ENCODE measurements at places on chromosomes 11 and 22.
A peak's percentile ranks its signal among the peaks of the same experiment; 100 is the strongest.

DNA sequence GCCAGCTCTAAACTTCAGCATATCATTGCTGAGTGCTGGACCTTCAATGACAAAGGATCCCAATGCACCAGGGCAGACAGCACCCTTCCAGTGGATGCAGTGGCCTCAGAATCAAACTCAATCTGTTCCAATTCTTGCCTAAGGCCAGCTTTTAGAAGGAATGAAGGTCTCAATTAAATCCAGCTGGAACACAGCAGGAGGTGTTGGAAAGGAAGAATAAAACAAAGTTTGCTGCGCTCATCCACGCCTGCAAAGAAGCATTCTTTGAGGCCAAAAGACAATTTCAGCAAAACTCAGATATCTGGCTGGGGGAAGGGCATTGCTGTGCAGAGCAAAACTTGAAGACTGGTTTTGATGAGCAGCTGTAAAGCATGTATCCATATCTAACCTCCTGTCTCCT is 120.7 kb downstream of the CCDC81 start:
- DNase-seq = no peak
- no peaks in the 10 kb centered on the region for H3K36me3 ChIP-seq
- H3K27me3 ChIP-seq = no peaks in the 10 kb centered on the region
- H3K27ac ChIP-seq = no peak overlapping the region
- no peak overlapping the region for H3K4me3 ChIP-seq

- H3K4me1 ChIP-seq = no peaks in the 10 kb centered on the region
- H3K4me3 ChIP-seq = no peak overlapping the region
- H3K27ac ChIP-seq = no peak overlapping the region
- H3K27me3 ChIP-seq = no peaks in the 10 kb centered on the region
- DNase-seq = no peak
Measured at GRCh38 chr11:19772480-19772879, 59.8 kb downstream of the NAV2 start.

GRCh38 chr22:22770280-22770871 is 117.2 kb upstream of the IGLL5 start:
- no peaks in the 10 kb centered on the region for H3K4me1 ChIP-seq
- DNase-seq = peak; percentile 69
- no peak overlapping the region for H3K27ac ChIP-seq
- H3K4me3 ChIP-seq = no peak overlapping the region

DNA sequence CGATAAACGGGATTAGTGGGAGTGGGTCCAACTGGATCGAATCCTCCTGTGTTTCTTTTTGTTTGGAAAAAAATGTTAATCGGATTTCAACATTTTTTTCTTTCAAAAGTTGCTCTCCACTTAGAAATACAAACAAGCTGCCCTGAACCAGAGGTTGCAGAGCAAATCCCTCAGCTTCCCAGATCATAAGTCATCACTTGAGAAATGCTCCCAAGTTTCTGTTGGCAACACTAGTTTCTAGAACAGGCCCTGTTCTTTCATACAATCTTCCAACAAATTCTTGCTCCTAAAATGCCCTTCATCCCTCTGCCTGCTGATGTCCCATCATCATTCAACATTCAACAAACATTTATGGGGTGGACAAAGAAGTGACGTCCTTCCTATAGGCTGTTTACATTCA is 1.3 kb upstream of the MLC1 start:
- H3K4me1 ChIP-seq = no peaks in the 10 kb centered on the region
- H3K27ac ChIP-seq = no peak overlapping the region
- no peak for DNase-seq

GRCh38 chr22:40058265-40058664 is 63.5 kb downstream of the FAM83F start:
- no peaks in the 10 kb centered on the region for H3K27me3 ChIP-seq
- no peak overlapping the region for H3K4me3 ChIP-seq

DNA sequence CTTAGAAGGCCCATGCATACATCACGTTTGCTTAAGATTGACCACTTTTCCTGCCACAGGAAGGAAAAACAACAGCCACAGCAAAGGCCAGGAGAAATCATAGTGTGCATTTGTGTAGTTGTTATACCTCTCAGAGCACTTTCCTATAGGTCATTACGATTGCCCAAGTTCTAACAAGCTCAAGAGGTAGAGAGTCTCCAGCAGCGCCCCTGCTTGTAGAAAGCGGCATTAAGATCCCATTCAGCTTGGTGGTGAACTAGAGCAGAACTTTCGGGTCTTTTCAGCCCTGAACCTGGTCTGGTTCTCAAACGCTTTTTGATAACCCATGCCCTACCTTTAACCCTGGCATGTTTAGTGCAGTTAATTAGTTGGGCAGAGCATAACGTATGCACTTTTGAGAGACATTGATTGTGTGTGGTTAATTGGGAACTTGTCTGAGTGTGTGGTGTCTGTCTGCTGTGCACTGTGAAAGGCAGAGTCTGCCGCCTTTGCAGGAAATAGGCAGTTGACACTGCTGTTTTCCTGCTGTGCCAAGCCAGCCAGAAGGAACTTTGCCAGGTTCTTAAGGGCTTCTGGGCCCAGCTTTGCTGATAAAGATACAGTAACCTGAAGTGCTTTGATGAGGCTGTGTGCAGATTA is 109.9 kb upstream of the CLMP start:
- H3K4me1 ChIP-seq = no peaks in the 10 kb centered on the region
- H3K36me3 ChIP-seq = no peaks in the 10 kb centered on the region
- H3K4me3 ChIP-seq = no peak overlapping the region
- peaks cover 20% of the 10 kb centered on the region for H3K27me3 ChIP-seq
- no peak for DNase-seq

GRCh38 chr22:30315962-30316576 is 10.7 kb downstream of the TBC1D10A start:
- H3K27ac ChIP-seq = no peak overlapping the region
- no peaks in the 10 kb centered on the region for H3K36me3 ChIP-seq
- H3K4me3 ChIP-seq = no peak overlapping the region
- DNase-seq = no peak
- H3K27me3 ChIP-seq = no peaks in the 10 kb centered on the region
- H3K4me1 ChIP-seq = peaks cover 12% of the 10 kb centered on the region

DNA sequence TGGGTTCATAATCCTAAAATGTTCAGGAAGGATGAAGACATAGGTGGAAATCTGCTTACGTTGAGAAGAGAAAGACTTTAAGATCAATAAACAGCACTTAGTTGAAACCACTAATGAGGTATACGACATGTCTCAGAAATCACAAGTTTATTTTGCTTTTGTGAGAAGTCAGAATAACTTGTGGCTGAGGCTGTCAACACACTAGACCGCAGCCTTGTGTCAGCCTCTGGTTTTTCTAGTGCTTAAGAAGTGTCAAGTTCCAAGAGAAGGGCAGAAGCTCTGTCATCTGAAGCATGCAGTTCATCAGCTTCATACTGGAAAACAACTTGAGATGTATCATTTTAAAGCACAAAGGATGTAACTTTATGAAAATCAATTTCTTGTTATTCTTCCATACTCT is 420.9 kb downstream of the METTL15 start:
- no peak overlapping the region for H3K27ac ChIP-seq
- DNase-seq = no peak

DNA sequence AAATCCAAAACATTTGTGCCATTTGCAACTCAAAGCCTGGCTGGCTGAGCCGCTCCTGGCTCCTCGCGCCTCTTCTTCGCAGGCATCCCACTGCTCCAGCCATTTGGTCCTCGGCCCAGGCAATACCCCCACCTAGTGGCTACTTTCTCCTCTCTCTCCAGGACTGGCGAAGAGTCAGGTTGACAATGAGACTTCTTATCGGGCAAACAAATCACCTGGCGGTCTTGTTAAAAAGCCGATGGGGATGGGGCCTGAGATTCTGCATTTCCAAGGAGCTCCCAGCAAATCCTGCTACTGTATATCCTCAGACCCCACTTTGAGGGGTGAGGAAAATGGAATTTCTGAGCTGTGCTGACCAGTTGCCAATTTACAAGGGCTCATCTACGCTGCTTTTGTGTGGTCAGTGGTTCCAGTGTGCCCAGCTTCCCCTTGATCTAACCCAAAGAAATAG is 89.0 kb downstream of the ISX start:
- no peaks in the 10 kb centered on the region for H3K4me1 ChIP-seq
- DNase-seq = peak; percentile 66
- no peak overlapping the region for H3K27ac ChIP-seq
- H3K27me3 ChIP-seq = no peaks in the 10 kb centered on the region
- no peak overlapping the region for H3K4me3 ChIP-seq
- no peaks in the 10 kb centered on the region for H3K36me3 ChIP-seq

GRCh38 chr22:30492144-30492543 is 13.4 kb downstream of the SEC14L4 start:
- no peak overlapping the region for H3K27ac ChIP-seq
- no peaks in the 10 kb centered on the region for H3K4me1 ChIP-seq
- peaks cover 2% of the 10 kb centered on the region for H3K27me3 ChIP-seq
- no peak overlapping the region for H3K4me3 ChIP-seq
- H3K36me3 ChIP-seq = no peaks in the 10 kb centered on the region
- DNase-seq = no peak

GRCh38 chr11:2088746-2089535 is 50.2 kb downstream of the IGF2 start:
- no peak overlapping the region for H3K27ac ChIP-seq
- no peak for DNase-seq
- peaks cover 8% of the 10 kb centered on the region for H3K27me3 ChIP-seq
- no peak overlapping the region for H3K4me3 ChIP-seq

DNA sequence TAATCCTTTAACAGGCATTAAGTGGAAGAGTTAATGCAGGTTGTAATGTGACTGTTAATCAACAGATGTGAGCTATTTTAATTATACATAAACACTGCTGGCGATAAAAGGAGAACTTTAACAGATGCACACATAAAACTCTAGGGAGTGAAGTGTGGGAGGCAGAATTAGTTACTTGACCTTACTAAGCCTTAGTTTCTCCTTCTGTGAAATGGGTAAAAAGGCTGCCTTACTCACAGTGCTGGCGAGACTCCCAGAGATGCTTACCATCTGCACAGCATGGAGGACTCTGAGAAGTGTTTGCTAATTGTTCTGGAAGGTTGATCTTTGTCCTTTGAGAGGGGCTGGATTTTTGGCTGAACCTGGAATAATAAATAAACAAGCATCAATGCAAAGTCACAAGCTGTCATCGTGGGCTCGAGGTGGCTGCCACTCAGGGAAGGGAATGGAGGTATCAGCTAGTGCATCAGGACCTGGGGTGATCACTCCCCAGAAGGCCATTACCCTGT is 58.6 kb upstream of the MPEG1 start:
- H3K36me3 ChIP-seq = no peaks in the 10 kb centered on the region
- H3K27ac ChIP-seq = no peak overlapping the region
- H3K4me1 ChIP-seq = peaks cover 9% of the 10 kb centered on the region
- no peak for DNase-seq

DNA sequence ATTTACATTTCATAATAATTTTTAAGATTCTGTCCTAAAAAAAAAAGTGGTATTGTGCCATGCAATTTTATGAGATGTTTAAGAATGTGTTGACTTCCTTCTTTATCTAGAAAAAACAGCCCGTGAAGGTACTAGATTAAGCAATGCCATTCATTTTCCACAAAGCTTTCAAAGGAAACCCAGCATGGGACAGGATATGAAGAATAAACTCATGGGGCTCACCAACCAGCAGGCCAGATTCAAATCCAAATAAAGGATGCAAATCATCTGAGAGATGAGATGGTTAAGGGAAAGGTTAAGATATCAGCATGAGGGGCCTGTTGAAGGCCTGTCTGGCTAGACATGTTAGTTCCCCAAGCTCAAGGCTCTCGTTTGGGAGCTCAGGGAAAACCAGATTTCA is 199.1 kb downstream of the SWAP70 start:
- H3K4me3 ChIP-seq = no peak overlapping the region
- no peak for DNase-seq
- H3K4me1 ChIP-seq = no peaks in the 10 kb centered on the region
- no peaks in the 10 kb centered on the region for H3K27me3 ChIP-seq
- H3K36me3 ChIP-seq = no peaks in the 10 kb centered on the region

GRCh38 chr11:108518581-108518980 is 20.4 kb upstream of the POGLUT3 start:
- no peaks in the 10 kb centered on the region for H3K4me1 ChIP-seq
- H3K4me3 ChIP-seq = no peak overlapping the region

- H3K27ac ChIP-seq = no peak overlapping the region
- no peaks in the 10 kb centered on the region for H3K36me3 ChIP-seq
- H3K4me1 ChIP-seq = no peaks in the 10 kb centered on the region
Measured at GRCh38 chr11:5224538-5225479, 2.1 kb downstream of the HBB start.

DNA sequence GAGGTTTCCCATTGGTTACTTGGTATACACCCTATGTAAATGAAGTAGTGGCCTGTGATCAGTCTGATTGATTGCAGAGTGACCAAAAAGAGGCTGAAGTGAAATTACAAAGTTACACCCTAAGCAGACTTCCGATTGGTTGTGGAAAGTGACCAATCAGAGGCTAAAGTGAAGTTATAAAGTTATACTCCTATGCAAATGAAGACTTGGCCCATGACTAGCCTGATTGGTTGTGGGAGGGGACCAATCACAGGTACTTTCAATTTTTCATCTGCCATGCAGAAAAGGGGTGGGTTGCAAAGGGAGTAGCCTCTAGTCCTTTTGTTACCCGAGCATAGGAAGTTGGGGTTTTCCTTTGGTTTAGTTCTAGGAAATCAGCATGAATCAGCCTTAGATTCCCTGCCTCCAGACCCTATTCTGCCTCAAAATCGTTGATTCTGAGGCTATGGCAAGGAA is 18.1 kb upstream of the CSTF3 start:
- DNase-seq = no peak
- H3K36me3 ChIP-seq = no peaks in the 10 kb centered on the region
- peaks cover 14% of the 10 kb centered on the region for H3K4me1 ChIP-seq
- no peak overlapping the region for H3K27ac ChIP-seq

DNA sequence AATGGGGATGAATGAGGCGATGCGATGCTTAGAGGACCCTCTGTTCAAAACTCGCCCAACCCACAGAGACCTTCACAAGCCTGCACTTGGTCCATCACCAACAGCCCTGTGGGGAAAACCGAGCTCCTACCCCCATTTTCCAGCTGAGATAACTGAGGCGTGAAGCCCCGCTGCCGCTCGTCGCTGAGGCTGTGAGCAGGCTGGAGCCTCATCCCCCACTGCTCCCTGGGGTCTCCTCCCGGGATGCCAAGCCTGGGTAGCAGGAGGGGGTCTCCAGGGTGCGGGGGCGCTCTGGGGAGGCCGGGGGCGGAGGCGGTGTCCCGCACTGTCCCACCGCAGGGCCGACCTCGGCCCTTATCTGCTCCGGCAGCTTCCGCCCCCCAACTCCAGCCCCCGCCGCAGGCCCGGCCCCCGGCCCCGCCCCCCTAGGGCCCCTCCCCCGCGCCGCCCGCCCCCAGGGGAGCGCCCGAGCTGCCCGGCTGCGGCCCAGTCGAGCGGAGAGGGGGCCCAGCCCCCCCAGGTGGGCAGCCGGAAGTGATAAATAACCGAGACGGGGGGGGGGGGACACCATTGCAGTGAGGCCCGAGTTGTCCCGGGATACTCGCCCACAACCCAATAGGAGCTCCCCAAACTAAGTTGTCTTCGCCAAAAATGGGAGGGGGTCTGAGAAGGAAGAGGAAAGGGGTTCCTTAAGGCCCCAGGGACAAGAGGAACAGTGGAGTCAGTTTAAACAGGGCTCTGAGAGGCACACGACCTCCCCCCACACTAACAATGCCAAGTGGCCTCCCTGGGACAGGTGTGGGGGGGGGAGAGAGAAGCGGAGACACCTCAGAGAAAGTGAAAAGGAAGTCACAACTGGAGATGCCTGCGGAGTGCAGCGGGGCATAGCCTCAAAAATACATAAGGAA is 8.3 kb upstream of the SLC39A13 start:
- H3K27me3 ChIP-seq = no peaks in the 10 kb centered on the region
- H3K27ac ChIP-seq = no peak overlapping the region
- no peaks in the 10 kb centered on the region for H3K36me3 ChIP-seq
- peaks cover 3% of the 10 kb centered on the region for H3K4me1 ChIP-seq
- DNase-seq = peak; percentile 41

Measured in small intestine (tissue), 16 donors.